ENCODE measurements at places on chromosomes 2 and 18.

DNA sequence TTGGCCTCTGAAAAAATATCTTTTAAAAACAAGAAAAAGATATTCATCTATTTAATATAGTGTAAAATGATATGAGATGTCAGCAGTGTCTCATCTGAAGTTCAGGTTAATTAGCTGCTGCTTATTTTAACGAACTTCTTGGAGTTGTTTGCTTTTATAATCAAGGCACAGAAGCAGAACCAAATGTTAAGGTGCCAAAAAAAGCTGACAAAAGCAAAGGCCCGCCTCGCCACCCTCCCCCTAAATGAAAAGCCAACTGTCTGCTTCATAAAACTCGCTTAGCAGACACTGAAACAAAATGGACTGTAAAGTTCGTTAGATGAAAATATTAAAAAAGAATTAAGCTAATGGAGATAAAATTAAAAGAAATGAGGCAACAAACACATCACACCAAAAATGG lies 562.6 kb downstream of the ZEB2 start:
- no peak for DNase-seq

- DNase-seq, result no peak
Measured at GRCh38 chr18:51654488-51655326, 457.2 kb upstream of the MEX3C start.

DNA sequence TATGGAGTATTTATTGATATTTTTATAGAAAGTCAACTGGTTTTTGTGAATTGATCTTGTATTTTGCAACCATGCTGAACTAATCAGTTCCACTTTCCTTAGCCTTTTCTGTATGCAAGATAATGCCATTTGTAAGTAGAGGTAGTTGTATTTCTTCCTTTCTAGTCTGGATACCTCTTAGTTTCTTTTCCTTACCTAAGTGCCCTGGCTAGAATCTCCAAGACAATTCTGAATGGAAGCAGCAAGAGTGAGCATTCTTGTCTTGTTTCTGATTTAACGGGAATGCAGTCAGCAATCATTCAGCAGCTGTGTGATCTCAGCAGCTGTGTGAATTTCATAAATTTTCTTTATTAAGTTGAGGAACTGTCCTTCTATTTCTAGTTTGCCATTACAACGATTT lies 73.4 kb downstream of the NRXN1 start:
- DNase-seq, result no peak

DNA sequence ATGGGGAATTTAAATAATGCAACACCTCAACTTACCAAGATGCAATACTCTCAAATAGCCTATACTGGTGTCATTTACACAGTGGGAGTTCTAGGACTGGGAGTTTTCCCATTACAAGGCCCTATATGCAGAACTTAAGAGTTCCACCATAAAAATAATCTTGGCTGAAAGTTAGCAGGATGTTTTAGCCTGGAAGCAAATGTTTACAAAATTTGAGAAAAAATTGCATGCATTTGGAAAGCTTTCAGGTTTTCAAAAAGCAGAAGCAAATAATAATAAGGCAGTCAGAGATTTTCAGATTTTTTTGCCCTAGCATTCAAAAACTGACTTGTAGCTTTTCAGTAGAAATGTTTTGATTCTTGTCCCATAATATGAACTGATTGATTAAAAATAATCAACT lies 397.3 kb downstream of the ARHGAP15 start:
- DNase-seq, result no peak

DNA sequence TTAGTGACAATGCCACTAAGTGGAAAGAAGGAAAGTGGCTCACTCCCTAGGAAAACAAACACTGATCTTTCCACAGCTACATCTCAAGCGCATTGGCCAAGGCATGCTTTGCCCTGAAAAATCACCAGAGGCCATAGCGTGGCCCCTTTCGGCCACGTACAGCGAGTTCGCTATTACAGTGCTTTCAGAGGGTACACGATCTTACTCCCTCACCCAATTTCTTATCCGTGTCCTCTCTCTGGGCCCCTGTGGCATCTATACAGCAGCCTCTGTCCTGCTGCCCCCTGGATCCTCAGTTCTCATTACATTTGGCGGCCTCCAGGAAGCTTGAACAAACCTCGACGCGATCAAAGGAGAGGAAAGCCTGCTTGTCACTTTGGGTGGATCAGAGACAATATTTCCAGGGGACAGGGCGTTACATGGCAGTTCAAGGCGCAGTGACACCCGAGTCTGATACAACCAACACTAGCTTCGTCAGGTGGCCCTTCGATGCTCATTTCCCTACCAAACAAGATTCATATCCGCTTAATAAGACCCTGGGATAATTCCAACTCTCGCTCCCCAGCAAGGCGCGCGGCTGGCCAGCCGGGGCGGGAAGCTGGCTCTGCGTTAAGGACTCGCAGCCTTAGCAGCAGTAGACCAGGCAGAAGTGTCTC lies 941 bp downstream of the SKOR2 start:
- no peak for DNase-seq

- DNase-seq, result no peak
Measured at GRCh38 chr2:139867601-139868226, 1087.5 kb upstream of the NXPH2 start.
